Neural crest cell (in vitro differentiated cells): ENCODE measurements at places on chromosomes 1 and 21.

GRCh38 chr1:66452982-66453381 is 81.0 kb upstream of the SGIP1 start:
- no peak for DNase-seq

DNA sequence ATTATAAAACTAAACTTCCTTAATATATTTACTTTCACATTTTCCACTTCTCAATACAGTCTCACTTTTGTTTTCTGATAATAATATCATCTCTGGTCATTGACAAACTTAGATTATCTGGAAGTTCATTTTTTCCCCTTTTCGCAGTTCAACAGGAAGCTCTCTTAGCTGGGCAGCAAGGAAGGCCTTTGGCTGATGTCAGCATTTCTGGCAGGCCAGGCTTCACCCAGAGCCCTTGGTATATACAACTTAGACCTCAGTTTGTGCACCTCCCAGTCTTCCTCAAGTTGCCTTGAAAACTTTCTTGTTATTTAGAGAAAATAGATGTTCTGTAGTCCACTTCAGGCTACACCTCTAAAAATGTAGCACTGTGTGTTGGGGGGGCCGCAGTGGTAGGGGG is 1103.6 kb downstream of the AMY1C start:
- DNase-seq: no peak

GRCh38 chr1:194478731-194479130 is 1292.3 kb upstream of the B3GALT2 start:
- DNase-seq: no peak

DNA sequence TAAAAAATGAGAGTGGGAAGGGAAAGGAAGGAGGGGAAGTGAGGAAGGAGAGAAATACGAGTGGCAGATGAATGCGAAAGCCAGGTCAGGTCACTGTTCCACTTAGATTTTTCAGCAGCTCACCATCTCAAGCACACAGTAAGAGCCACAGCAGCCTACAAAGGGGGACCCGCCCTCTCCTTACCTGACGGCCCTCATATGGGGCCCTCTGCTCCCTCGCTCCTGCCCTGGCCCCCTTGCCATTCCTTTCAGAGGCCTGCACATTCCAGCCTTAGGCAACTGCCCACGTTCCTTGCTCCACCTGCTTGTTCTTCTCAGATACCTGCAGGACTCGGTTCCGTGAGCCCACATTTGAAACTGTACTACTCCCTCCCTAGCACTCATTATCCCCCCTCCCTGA is 22.0 kb downstream of the VPS26C start:
- DNase-seq: no peak

GRCh38 chr1:10824821-10825540 is 28.5 kb upstream of the CASZ1 start:
- no peak for DNase-seq

DNA sequence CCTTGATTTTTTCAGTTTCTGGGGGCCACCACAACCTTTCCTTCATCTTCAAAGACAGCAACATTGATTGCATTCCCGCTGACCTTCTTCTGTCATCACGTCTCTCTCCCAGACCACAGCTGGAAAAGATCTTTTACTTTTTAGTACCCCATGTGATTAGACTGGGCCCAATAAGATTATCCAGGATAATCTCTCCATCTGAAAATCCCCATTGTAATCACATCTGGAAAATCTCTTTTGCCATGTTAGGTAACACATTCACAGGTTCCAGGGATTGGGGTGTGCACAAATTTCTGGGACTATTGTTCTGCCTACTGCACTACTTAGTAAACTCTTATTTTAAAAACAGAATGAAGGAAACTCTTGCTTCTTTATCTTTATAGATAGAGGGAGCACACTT is 47.1 kb upstream of the INSL5 start:
- no peak for DNase-seq

DNA sequence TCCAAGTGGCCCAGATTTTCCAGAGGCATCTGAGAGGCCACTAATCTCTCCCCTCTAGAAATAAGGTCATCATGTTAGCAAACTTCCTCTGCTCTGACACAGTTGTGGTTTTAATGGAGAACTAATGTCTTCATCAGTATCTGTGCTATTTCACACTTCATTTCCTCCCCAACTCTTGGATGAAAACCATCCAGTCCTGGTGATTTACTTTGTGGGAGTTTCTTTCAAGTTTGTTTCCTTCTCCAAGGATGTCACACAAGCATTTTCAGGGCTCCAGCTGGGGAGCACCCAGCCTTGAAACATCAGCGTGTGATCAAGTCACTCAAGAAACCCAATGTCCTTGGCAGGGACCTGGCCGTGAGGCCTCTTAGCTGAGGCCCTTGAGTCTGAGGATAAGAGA is 38.8 kb downstream of the TBX15 start:
- no peak for DNase-seq

GRCh38 chr1:109893532-109894171 is 17.0 kb upstream of the CSF1 start:
- DNase-seq: no peak

GRCh38 chr1:219771080-219771479 is 157.3 kb downstream of the SLC30A10 start:
- no peak for DNase-seq

DNA sequence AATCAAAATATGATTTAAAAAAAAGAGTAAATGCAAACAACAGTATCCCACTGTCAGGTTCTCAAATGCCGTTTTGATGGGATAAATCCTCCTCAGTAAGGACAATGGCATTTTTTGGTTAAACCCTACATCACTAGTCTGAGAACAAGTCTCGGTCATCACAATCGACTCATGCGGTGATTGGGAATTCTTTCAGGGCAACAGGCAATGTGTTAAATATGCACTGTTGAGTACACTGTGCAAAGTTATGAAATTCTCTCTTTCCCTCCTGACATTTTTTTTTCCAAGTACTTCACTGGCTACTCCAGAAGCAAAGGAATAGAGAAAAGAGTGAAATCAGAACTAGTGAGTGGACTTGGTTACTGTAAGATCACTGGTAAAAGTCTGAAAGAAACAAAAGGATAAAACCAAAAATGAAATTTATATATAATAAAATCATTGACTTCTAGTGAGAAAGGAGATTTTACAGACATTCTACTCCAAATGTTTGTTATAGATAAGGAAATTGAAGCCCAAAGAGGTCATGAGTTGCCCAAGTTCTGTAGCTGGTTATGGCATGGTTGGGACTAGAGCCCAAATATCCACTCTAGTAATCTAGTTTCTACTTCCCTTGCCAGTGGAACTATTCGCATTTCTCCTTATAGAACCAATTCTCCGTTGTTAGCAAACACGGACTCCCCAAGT is 111.3 kb downstream of the TGFBR3 start:
- no peak for DNase-seq

DNA sequence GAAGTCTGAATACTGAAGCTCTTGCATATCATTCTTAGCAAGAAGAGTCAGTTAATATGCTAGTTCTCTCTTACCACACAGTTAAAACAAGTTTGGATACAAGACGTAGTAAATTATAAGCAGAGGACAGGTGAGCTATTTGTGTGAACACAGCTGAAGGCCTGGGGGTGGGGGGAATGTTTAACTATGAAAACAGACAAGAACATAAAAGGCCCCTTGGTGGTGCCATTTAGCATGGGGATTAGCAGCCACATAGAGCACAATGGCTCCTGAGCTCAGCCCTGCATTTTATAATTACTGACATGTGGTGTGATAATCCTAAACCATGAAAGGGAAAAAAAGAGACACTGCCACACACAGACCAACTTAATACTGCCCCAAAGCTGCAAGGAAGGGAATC is 94.8 kb downstream of the TGFBR3 start:
- DNase-seq: no peak

DNA sequence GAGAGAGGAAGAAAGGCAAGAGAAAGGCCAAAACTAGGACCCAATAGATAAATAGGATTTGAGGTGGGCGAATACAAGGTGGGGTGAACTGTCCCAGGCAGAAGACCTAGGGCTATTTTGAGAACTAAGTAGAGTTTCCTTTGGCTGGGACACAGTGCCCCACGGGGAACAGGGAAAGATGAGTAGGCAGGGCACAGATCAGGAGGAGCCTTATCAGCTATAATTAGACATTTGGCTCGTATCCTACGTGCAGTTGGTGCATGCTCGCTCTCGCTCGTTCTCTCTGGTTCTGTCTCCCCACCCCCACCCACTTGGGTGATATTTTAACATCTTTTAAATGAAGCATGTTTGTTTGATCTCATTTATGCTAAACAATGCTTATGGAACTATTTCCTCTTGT is 235.0 kb upstream of the JUN start:
- no peak for DNase-seq

DNA sequence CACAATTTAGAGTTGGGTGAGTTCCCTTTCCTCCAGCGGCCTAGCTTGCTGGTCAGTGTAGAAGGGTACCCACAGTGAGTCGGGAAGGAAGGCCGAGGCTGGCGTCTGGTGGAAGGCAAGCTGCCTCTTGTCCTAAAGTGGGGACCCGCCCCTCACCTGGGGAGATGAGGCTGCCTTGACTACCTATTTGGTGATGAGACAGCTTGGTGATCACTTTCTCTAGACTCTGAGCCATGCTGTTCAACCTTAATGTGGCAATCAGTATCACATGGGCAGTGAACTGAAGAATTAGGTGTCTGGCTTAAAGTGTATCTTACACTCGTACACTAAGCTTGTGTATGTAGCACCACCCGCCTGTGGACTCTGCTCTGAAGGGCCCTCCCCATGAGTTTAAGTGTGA is 100.7 kb downstream of the COLGALT2 start:
- DNase-seq: no peak

- DNase-seq: no peak
These were observed 622.5 kb upstream of the NR5A2 start for GRCh38 chr1:199404976-199405375.

DNA sequence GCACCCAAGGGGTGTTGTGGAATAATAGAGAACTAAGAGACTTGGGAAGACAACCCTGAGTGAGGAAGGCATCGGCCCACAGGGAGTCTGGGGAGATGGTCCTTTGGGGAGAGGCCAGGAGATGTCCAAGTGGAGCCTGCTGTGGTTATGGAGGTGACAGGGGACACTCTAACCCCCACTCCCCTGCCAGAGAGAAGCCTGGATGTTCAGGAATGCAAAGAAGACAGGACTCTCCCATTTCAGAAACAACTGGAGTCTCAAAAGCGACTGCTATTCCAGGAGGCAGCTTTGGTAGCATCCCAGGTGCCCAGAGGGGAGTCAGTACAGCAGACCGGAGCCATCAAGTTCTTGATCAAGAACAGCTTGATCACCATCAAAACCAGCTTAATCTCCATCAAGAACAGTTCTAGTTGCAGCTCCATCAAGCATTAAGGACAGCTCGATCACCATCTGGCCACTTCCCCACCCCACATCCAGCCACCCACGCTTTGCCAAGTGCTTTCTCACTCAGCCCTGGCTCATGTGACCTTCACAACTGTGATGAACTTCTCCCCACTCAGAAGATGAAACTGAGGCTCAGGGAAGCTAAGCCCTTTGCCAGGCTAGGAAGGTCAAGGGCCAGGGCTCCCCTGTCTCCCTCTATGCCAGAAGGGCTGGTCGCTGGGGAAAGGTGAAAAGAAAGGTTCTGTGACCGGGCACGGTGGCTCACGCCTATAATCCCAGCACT is 743 bp downstream of the CD52 start:
- no peak for DNase-seq

- no peak for DNase-seq
These were observed 275.5 kb upstream of the FMN2 start for GRCh38 chr1:239816081-239816782.

DNA sequence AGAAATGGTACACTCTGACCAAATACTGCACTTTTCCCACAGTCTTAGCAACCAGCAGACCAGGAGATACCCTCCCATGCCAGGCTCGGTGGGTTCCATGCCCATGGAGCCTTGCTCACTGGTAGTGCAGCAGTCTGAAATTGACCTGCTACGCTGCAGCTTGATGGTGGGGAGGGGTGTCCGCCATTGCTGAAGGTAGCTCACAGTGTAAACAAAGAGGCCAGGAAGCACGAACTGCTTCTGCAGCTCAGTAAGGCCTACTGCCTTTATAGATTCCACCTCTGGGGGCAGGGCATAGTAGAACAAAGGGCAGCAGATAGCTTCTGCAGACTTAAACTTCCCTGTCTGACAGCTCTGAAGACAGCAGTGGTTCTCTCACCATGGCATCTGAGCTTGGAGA is 12.3 kb upstream of the IFI44L start:
- no peak for DNase-seq

DNA sequence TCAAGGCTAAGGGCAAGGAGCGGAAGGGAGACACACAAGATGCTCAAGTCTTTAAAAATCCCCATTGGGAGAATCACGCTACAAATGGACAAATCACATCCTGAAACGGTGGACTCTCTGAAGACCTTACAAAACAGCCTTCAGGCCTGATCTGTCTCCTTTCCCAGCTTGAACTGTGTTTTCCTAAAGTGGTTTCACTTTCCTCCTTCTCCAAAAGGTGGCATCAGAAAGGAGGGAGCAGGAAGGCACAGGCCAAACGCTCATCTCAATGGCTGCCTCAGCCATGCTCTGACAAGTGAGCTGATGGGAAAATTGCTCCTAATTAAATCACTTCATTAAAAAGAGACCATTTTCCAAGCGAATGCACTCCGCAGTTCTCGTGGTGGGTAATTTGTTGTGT is 47.7 kb downstream of the UTP25 start:
- DNase-seq: no peak

DNA sequence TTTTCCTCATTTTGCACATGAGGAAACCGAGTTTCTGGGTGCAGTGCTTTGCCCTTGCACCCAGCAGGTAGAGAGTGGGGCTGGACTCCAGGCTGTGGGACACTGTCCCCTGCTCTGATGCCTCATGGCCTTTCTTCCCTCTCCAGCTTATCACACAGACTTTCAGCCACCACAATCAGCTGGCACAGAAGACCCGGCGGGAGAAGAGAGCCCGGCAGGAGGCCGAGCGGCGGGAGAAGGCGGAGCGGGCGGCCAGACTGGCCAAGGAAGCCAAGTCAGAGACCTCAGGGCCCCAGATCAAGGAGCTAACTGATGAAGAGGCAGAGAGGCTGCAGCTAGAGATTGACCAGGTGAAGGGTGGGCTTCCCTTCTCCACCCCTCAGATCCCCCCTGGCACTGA is 19.0 kb downstream of the KDF1 start:
- DNase-seq: no peak

GRCh38 chr1:192439373-192440025 is 122.7 kb downstream of the RGS21 start:
- DNase-seq: no peak

- no peak for DNase-seq
These were observed 195.1 kb downstream of the CRB1 start for GRCh38 chr1:197463142-197463541.

GRCh38 chr1:108617008-108617723 is 43.7 kb downstream of the HENMT1 start:
- DNase-seq: no peak

- no peak for DNase-seq
These were observed 404 bp upstream of the CPLANE2 start for GRCh38 chr1:16237343-16237830.

GRCh38 chr1:166978821-166979220 is 3.5 kb upstream of the ILDR2 start:
- DNase-seq: no peak

DNA sequence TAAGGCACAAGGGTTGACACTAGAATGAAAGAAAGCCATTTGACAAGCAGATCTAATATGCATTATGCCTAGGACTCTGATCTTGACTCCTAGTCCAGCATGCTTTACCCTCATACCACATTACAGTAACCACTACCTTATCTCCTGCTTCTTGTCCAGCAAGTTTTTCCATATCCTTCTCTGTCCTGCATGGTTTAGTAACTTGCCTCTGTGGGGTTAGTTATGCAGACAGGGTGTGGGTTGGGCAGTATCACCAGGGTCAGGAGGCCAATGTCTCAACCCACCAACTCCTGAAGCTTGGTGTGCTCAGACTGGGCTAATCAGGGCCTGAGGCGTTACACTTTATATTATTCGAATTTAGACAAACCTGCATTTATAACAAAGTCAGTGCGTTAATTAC is 18.8 kb downstream of the DHDDS start:
- DNase-seq: no peak
